ENCODE measurements at places on chromosomes 6 and 20.

DNA sequence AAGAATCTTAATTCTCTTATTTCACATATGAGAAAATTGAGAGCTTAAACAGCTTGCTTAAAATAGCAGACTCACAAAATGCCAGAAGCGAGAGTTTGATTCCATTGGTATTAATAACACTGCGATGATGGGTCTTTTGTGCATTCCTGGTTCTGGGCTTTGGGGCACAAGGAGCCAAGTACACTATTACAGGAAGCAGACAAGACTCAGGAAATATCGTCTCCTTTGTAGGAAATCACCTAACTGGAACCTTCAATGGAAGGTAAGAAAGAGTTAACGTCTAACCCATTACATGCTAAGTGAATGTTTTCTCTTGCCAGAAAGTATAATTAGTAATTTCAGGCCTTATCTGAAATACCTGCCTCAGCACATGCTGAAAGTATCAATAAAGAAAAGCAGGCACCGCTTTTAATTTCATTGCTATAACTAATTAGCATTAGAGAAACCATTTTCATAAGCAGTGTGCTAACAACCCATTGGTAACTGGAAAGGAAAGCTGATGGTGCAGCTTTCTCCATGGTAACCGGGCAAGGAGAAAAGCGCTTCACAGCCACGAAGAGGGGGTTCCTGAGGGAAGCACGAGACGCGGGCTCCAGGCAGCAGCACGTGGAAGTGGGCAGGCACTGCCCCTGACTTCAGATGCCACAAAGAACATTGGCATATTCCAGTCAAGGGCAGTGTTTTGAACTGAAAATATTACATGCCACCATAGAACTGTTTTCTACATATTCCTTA is 206.7 kb upstream of the AGPAT4 start:
- no peak for DNase-seq

- no peak for DNase-seq
These were observed 14.2 kb upstream of the UNC93A start for GRCh38 chr6:167276772-167277533.

GRCh38 chr20:32248043-32248442 is 29.4 kb upstream of the KIF3B start:
- no peak for DNase-seq

GRCh38 chr6:107490566-107491137 is 735 bp downstream of the SOBP start:
- peak; percentile 36 for DNase-seq

GRCh38 chr6:92723390-92723931 is 695.9 kb downstream of the EPHA7 start:
- DNase-seq = no peak

DNA sequence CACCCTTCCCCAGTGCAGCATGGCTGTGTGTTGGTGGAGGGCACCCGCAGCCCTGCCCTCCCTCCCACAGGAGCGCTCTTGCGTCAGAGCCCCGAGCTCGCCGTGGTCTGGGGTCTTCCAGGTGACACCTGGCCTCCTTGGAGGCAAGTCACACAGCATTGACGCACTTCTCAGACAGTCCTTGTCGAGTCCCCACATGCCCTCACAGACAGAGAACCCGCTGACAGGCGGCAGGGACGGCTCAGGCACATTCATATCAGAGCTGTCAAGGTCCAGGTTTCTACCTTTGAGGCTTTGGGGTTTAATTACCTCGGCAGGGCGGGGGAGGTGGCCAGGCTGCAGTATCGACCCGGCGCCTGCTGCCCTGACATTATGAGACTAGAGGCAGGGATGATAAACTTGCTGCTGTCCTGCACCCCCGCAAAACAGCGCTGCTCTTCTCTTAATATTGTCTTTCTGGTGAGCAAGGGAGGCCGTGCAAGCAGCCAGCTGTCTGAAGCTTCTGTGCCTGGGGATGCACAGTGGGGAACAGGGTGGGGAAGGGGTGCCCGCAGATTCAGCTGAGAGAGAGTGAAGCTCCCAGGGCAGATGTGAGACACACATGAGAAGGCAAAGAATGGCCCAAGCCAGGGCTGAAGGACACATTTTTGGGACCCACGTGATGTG is 4.7 kb downstream of the NPEPL1 start:
- DNase-seq = no peak

DNA sequence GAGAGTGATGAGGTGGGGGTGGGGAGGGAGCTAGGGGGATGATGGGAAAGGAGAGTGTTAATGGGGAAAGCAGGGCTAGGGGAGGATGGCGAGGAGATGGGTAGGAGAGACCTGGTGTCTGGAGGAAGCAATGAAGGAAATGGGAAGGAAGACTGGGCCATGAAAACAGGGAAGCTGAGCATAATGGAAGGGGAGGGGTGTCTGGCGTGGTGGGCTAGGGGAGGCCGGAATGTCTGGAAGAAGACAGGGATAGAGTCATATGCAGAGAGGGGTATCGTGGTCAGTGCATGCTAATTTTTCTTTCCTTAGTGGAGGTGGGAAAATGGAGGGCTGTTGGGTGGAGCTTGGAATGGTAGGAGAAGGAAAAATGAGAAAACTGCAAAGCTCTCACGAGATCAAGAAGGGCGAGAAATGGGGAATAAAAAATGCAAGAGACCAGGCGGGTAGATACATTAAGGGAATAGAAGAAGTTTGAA is 423 bp downstream of the KLHDC3 start:
- DNase-seq = peak; percentile 41

- peak; percentile 95 for DNase-seq
These were observed 24.7 kb upstream of the HDAC2 start for GRCh38 chr6:113995634-113996033.

- DNase-seq = no peak
These were observed 217.7 kb downstream of the ATXN1 start for GRCh38 chr6:16543521-16543920.

DNA sequence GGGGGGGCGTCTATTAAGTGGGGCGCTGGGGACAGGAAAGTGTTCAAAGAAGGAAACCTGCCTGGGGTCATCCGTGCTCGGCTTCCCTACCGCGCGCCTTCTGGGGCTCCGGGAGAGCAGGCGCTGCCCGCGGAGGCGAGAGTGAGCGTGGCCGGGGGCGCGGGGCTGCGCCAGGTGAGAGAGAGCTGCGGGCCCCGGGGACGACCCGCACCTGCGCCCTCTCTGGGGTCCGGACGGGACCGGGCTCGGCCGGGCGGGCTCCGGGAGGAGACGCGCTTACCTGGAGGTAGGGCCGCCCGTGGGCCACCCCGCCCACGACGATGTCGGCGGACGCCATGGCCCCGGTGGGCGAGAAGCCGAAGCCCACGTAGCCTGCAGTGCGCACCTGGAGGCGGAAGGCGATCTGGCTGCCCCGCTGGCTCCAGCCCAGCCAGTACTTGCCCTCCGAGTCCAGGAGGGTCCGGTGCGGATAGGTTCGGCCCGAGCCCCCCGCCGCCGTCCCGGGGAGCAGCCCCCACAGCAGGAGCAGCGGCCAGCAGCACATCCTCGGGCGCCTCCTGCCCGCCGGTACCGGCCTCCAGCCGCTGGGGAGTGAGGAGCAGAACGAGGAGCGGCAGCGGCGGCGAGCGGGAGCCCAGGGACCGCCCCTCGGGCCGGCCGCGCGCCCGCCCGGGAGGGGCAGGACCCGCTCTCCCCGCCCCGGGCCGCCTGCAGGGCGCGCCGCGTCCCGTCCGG is at the start of gene MOXD1:
TSS of gene MOXD1 (minus strand) at position 593 of the 735 bp plus-strand sequence. CDS start at position 544, 49 bp downstream.
- no peak for DNase-seq

DNA sequence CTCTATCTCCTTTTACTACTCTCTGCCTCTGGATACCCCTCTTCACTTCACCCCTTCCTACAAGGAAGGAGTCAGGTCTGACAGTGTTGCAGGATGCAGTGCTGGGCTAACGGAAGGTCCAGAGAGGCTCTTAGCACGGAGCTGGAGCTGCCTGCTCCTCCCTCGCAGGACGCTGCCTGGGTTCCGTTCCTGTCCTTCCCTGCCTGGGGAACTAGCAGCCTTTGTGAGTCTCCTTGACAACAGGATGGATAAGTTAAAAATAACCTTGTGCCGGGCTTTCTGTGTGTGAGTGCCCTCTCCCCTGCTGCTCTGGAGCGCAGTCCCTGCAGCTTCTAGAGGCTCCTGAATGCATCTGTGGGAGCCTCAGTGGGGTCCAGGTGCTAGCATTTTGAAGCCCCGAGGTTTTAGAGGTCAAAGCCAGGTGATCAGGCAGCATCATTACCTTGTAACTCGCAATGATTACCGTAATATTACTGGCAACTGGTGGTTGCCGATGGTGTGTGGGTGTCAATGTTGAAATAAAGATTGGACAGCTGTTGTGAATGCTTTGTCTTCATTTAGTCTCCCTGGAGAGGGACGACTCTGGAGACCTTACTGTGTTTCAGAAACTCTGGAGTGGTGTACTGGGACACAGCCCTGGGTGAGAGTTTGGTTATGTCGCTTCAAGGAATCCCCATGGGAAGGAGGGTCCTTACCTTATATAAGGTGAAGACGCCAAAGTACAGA is 44.4 kb downstream of the CDS2 start:
- DNase-seq = no peak

DNA sequence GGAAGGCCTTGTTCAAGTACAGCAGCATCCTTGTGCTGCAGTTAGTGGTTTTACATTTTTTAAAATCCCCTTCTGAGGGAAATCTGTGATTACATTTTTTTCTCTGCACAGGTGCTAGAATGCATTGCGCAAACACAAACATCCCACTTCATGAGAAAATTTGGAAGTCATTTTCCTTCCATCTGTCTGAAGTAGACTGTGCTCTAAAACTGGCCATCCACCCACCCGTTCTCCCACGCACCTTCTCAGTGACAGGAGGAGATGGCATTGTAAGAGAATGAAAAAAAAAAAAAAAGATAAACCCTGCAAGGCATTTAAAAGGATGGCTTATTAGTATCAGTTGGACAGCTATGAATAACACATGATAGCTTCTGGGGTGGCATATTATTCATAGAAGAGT is 65.0 kb downstream of the SOBP start:
- DNase-seq = no peak

DNA sequence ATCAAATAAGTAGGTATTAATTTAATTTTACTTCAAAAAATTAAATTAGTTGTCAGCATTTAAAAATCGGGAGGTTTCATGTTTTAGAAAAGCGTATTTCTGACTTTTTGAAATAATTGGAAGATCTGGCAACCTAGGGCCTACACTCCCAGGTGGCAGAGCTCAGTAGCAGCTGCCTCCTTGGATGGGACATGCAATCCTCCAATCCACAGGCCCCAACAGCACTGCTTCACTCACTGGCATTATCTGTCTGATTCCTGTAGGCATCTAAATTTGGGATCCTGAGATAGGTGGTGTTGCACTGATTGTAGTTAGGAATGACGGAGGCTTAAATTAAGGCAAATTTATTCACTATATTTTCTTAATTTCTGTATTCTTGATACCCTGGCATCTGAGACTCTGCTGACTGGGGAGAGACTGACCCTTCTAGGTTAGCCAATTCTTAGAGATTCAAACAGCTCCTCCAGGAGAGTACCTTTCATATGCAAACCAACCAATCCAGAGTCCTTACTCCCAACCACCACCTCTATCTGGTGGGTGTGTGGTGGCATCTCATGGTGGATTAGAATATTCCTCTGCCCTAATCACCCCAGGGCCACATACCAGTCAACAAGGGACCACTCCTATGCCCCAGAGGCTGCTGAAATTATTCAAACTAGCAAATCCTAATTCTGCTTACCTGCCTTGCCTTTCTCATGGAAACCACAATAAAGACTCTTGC is 146.6 kb upstream of the GLP1R start:
- no peak for DNase-seq

GRCh38 chr6:111700135-111700690 is 94.5 kb upstream of the TRAF3IP2 start:
- no peak for DNase-seq

GRCh38 chr20:20251836-20252235 is 116.1 kb upstream of the INSM1 start:
- DNase-seq = peak; percentile 61

- DNase-seq = peak; percentile 22
These were observed 62.5 kb downstream of the CNKSR3 start for GRCh38 chr6:154447954-154448353.

DNA sequence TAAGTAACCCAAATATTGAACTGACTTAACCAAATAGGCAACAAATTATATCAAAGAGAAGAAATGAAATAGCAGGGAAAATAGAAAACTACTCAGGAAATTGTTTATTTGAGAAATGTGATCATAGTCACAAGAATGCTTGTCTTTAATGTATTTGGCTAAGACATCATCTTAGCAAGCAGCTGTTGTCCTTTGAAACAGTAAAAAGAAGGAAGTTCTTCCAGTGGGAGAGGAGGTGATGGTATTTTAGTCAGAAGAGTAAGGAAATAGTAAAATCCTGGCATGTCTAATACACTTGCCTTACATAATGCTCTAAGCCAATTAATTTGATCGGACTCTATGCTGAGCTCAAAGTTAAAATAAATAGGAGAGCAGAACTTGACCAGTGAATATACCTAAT is 126.5 kb downstream of the EPM2A start:
- no peak for DNase-seq

DNA sequence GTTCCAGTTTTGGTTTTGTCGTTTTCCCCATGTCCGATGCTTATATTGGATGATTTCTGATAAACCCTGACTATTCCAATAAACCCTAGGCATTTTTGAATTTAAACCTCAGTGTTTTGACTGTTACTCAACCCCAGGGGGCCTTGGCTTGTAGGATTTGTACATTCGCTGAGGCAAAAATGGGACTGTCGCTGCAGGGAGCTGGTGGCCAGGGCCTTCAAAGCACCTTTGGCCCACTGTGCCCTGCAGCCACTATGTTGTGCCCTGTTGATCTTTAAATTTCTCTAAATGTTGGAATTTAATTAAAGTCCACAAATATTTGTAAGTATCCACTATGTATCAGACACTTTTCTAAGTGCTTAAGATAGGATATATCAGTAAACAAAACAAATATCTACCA is 9.5 kb upstream of the NOL7 start:
- no peak for DNase-seq

GRCh38 chr6:66361886-66362285 is 654.9 kb upstream of the EYS start:
- no peak for DNase-seq

GRCh38 chr20:732727-733126 is 35.6 kb downstream of the SLC52A3 start:
- no peak for DNase-seq

DNA sequence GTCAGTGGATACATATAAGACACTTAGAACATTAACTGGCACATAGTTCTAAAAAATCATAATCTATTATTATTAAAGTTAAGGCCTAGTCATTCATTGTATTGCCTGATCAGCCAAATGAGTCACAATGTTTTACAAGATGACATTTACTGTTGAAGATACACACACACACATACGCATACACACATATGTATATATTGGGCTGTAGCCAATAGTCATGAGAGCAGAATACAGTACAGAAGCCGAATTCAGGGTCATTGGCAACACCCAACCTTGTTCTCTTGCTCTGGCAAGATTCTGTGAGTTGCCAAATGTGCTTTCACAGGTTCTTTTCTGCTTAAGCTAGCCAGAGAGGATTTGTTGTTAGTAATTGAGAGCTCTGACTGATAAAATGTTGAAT is 922.8 kb upstream of the MAP3K7 start:
- no peak for DNase-seq

Data from DMS79 treated with DMSO at 0.1 percent for 48 hours (cell line).